ENCODE measurements at places on chromosomes 7 and 10.

DNA sequence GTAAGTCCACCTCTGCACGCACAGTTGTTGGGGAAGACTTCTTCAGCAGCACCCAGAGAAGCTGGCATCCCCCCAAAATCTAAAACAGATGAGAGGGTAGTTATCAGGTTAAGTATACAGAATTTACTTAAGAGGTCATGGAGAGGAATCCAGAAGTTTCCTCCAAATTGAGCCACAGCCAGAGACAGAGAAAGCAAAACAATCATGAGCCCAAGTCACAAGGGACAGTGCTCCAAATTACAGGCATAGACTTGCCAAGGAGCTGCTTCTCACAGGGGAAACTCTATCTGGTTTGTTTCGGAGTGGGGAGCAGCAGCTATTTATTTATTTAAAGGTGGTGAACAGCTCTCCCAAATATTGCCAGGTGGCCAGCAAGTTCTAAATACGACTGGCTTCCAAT, 308.4 kb downstream of the SKIDA1 start:
- no peak for DNase-seq

- DNase-seq: no peak
These were observed 151.8 kb upstream of the TPK1 start for GRCh38 chr7:144987686-144988085.

- DNase-seq: no peak
These were observed 44.0 kb upstream of the CAV2 start for GRCh38 chr7:116455499-116455898.

- DNase-seq: no peak
These were observed 60.1 kb downstream of the LANCL2 start for GRCh38 chr7:55425141-55425752.

- DNase-seq: no peak
These were observed 578.2 kb downstream of the PARD3 start for GRCh38 chr10:34236931-34237330.

GRCh38 chr7:48025624-48026023, 3.3 kb downstream of the SUN3 start:
- no peak for DNase-seq

DNA sequence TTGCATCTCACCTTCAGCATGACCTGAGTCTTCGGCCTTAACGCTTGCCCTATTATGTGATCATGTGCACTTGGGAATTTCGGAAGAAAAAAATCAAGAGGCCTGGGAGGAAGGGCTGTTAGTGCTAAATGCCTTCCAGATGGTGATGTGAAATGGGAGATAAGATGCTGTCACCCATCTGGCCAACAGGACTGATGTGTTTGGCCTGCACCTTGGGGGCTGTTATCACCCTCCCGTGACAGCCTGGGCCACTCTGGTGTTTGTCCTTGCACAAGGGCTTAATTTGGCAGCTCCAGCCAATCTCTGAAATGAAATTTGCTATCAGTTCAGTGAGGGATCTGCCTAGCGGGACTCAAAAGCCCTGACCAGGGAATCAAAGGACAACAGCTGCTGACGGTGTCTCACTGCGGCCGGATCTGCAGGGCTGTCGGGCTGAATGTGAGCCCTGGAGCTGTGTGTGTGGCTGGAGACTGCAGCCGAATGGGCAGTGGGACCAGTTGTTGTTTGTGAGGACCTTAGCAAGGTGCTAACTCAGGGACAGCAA, 131.4 kb upstream of the BTBD16 start:
- no peak for DNase-seq

DNA sequence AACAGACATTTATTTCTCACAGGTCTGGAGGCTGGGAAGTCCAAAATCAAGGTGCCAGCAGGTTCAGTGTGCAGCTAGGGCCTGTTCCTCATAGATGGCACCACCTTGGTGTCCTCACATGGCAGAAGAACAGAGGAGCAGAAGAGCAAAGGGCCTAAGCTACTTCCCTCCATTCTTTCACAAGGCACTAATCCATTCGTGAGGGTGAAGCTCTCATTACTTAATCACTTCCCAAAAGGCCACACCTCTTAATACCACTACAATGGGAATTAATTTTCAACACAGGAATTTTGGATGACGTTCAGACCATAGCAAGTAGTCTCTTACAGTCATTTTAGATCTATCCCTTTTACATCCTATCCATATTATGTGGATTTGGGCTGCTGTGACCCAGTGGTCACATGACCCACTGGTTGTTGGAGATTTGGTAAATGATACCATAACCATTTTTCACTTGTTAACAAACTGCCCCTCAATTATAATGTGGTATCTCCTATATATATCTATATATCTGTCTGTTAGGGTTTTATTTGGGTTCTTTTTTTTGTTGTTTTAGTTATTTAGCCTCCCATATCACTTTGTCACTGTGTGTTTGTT, 63.4 kb downstream of the BBS9 start:
- DNase-seq: no peak

GRCh38 chr7:106757846-106758245, 96.9 kb upstream of the CCDC71L start:
- DNase-seq: peak; percentile 16
